ENCODE measurements at places on chromosomes 16 and 17.

DNA sequence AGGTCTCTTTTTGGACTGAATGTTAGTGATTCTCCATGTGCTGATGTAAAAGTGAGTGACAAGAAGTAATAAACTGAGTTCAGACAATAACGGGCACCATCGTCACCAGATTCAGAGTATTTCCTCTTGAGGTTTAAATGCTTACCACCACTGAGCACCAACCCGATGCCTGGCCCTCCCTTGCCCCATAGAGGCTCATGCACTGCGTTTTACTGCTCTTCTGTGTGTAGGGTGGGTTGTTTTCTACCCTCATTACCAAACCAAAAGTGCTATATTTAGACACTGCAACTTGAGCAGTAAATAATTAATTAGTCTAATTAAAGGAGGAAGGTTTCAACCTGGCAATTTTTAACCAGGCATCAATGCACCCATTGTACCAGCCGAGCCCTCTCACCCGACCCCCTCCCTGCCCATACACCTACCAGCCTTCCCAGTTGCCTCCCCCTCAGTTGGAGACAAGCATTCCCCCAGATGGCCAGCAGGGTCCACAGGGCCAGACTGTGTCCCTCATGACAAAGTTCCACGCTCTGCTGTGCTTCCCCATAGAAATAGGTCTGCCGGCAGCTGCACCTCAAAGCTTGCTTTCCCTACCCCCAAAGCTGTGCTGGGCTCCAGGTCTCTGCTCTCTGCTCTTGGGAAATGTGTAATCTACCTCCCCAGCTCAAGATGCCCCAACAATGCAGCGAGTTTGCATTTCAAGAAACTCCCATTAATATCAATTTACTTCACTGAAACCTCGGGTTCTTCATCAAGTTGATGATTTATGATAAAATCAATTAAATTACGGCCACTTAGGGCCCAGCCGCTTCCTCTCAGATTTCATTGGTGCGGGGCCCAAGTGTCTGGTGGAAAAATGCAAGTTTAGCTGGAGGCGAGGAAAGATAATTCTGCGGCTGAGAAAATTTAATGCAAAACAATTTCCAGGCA, 16.0 kb downstream of the HOXB4 start:
- no peak for DNase-seq

- DNase-seq, result no peak
Observed at GRCh38 chr17:75181608-75182318, 996 bp downstream of the SUMO2 start.

- no peak for DNase-seq
Observed at GRCh38 chr17:76452127-76452659, 759 bp downstream of the UBE2O start.

DNA sequence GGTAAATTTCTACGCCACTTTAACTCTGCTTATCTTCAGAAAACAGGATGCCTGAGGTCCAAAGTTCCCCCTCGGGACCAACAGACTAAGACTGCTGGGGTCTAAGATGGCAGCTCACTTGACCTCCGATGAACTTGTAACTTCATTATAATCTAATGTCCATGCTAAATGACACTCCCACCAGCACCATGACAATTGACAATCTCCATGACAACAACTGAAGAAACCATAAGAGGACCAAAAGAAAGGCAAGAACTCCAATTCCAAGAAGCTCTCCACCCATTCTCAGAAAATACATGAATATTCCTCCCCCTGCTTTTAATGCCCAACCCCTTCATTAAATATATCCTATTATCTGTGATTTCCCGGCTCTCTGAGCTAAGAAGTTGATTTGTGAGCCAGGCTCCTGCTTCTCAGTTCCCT, 7.5 kb downstream of the CCL4 start:
- no peak for DNase-seq

DNA sequence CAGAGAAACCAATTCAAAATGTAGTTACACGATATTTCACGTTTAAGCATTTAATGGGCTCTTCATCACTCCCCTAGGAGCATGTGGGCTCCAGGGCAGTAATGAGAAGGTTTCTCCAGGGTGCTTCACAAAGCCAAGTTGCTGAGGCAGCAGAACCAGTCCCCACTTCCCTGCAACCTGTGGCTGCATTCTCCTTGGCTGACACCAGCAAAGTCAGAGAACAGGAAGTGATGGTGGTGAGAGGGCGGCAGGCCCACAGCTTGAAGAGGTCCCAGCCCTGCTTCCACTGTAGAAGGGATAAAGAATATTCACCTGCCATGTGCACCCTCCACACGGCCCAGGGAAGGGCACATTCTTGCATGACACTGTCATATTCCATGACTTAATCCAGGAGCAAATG, 133.2 kb downstream of the CBLN1 start:
- no peak for DNase-seq

- DNase-seq, result no peak
Observed at GRCh38 chr17:38442548-38442947, 14.3 kb downstream of the ARHGAP23 start.

GRCh38 chr16:53631236-53632025, 72.2 kb downstream of the RPGRIP1L start:
- no peak for DNase-seq

- no peak for DNase-seq
Observed at GRCh38 chr17:48023400-48024148, 14.0 kb downstream of the COPZ2 start.

DNA sequence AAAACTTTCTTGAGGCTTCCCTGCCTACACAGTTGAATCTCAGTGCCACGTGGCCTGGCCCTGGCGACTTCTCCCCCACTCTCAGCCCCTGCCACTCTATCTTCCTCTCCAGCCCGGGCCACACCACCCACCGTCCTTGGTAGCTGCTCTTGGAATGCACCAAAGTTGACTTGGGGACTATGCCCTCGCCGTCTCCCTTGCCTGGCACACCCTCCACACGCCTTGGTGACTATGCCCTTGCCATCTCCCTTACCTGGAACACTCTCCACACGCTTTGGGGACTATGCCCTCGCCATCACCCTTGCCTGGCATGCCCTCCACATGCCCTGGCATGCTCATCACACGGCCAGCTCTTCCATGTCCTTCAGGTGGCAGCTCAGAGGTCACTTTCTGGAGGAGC, 15.5 kb upstream of the TVP23A start:
- no peak for DNase-seq

- DNase-seq, result no peak
Observed at GRCh38 chr16:3171855-3172593, 16.0 kb upstream of the OR1F1 start.

DNA sequence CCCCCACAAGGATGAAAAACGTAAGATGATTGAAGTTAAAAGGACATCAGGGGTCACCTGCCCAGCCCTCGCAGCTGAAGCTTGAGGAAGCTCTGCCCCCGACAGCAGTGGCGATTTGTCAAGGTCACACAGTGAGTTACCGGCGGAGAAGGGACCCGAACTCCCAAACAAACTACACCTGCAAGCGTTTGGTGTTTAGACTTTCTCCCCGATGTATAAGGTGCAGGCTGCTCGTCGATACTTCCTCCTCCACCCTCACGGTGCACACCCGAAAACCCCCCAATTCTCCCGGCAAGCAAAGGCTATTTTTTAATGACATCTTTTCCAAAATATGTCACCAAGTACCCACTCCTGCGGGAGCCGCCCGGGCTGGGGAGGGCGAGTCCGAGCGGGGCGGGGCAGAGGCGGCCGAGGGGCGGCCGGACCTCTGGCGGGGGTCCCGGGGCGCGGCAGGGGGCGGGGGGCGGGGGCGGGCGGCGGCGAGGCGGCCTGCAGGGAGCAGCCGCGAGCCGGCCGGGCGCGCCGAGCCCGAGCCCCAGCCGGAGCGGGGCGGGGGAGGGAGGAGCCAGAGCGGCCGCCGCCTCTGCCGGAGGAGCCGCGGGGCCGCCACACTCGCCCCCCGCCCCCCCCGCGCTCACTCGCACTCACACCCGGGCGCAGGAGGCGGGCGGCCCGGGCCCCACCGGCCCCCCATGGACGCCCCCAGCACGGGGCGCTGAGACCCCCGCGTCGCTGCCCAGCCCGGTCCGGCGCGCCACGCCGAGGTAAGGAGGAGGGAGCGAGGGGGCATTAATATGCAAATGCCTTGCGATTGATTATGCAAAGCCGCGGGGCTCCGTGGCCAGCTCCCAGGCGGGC, at the start of gene THRA:
Gene THRA (plus strand): TSS at position 637 of the 858 bp plus-strand sequence. CDS start 11,524 bp downstream, outside the sequence.
- no peak for DNase-seq

DNA sequence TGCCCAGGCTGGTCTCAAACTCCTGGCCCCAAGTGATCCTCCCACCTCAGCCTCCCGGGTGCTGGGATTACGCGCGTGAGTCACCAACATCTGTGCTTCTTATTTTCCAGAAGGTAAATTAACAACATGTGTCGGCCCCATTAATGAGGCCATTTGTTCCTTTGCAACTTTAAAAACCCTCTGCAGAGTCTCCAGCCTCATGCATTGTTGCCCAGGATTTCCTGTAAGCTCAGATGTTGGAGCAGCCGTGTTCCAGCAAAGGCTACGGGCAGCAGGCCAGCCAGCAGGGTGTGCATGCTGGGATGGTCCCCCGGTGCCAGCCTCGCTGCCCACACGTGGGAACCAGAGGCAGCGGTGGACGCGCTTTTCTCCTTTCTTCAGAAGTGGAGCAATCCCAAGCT, 19.1 kb upstream of the HEXD start:
- no peak for DNase-seq

DNA sequence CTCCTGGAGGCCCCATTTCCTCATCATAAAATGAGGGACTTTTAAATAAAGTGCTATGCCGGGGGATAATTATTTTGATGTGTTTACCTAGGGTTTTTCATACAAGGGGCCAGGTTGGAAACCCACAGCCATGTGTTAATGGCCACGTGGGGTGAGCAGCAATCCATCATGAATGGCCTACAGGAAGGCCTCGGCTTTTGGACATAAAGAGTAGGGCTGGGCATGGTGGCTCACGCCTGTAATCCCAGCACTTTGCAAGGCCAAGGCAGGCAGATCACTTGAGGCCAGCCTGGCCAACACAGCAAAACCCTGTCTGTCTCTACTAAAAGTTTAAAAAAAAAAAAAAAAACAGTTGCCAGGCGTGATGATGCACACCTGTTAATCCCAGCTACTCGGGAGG, 40.3 kb downstream of the MEAK7 start:
- no peak for DNase-seq

DNA sequence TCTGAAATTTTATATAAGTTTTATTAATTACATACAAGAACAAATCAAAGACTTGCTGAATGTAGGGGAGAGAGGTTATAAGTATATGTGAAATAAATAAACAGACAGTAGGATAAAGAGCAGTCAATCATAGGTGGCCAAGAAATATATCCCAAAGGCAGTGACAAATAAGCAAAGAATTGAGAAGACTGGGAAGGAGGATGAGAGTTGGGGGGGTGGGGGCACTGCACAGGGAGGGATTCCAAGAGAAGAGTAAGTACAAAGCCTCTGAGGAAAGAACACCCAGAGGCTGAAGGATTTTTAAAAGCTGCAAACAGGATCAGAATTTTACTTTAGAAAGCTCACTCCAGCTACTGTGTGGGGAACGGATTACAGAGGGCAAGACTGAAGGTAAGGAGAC, 2.8 kb downstream of the PELP1 start:
- no peak for DNase-seq

DNA sequence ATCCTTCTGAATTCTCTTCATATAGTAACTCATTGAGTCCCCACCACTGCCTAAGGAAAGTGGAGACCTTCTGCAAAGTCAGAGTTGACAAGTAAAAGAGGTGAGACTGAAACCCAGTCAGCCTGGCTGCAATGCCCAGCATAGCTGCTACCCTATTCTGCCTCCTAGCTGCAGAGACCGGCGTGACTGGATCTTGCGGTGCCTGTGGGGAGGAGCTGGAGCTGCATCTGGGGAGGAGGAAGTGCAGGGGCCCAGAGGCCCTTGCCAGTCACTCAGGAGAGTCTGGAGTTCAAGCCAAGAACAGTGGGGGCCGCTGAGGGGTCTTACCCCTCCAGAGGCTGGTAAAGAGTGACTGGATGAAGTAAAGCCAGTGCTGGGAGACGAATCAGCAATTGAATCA, 35.0 kb upstream of the ZNF423 start:
- DNase-seq, result no peak

GRCh38 chr16:66872943-66873684, 7.2 kb upstream of the PDP2 start:
- DNase-seq, result peak; percentile 75

DNA sequence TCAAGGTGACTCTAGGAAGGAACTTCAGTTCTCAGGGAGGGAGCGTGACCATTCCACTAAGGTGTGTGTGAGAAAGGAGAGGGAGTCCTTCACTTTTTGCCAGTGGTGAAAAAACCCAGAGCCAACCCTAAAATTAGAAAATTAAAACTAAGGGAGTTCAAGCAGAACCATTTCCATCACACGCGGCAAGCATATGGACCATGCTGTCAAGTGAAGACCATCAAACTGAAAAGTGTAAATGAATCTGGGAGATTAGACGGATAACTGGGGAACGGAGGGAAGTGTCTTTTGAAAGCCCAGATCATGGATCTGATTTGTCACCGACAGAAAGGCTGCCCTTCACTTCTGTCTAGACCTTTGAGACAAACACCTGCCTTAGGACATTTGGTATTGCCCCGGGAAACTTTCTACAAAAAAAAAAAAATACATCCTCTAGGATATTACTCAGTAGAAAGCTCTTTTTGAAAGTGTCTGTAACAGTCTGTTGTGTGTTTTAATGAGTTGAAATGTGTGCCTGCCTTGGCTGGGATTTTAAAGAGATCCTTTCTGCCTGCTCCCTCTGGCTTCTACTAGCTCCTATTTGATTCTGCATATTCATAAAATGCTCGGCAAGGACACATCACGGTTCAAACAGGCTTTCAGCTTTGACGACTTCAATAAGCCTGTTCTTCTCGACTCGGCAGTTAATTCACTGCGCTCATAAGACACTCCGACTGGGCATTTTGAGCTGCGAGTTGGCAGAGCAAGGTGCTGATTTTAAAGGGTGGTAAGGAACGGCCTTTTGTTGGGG, 81.4 kb upstream of the ERCC4 start:
- no peak for DNase-seq

GRCh38 chr16:4709481-4709880, 16.1 kb downstream of the NUDT16L1 start:
- no peak for DNase-seq

- no peak for DNase-seq
Observed at GRCh38 chr17:6555331-6556120, 829 bp downstream of the PITPNM3 start.

- DNase-seq, result no peak
Observed at GRCh38 chr16:5028950-5029475, 4.7 kb downstream of the NAGPA start.

- no peak for DNase-seq
Observed at GRCh38 chr16:75111514-75111940, 5.1 kb downstream of the LDHD start.
